ENCODE measurements at places on chromosomes 12 and 14.

DNA sequence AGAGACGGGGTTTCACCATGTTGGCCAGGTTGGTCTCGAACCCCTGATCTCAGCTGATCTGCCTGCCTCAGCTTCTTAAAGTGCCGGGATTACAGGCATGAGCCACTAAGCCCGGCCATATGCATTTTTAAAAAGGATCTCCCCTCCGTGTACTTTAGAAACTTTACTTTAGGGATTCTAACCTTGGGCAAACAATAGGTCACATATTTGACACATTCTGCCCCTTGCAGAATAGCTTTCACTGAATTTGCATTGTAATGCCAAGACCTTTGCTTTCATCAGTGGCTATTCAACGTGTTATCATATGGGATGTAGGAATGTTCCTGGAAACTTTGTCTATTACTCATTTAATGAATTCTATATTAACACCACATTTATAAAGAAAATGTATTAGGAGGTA is 11.4 kb upstream of the ANKS1B start:
- no peak for DNase-seq
- H3K4me1 ChIP-seq, result no peaks in the 10 kb centered on the region
- H3K4me3 ChIP-seq, result no peak overlapping the region
- H3K27ac ChIP-seq, result no peak overlapping the region
- H3K36me3 ChIP-seq, result no peaks in the 10 kb centered on the region

- DNase-seq, result no peak
- peaks cover 3% of the 10 kb centered on the region for H3K4me1 ChIP-seq
- H3K36me3 ChIP-seq, result peaks cover 4% of the 10 kb centered on the region
- no peak overlapping the region for H3K27ac ChIP-seq
Measured at GRCh38 chr12:106840243-106840642, 65.8 kb downstream of the RIC8B start.

- no peak overlapping the region for H3K4me3 ChIP-seq
- H3K36me3 ChIP-seq, result no peaks in the 10 kb centered on the region
- peak; percentile 73 for DNase-seq
- no peaks in the 10 kb centered on the region for H3K27me3 ChIP-seq
- no peak overlapping the region for H3K27ac ChIP-seq
Measured at GRCh38 chr14:48738186-48738925, 847.8 kb downstream of the RPS29 start.

- H3K36me3 ChIP-seq, result no peaks in the 10 kb centered on the region
- no peaks in the 10 kb centered on the region for H3K4me1 ChIP-seq
- H3K4me3 ChIP-seq, result no peak overlapping the region
- H3K27ac ChIP-seq, result no peak overlapping the region
- no peak for DNase-seq
Measured at GRCh38 chr14:58620011-58620410, 17.8 kb upstream of the DACT1 start.

DNA sequence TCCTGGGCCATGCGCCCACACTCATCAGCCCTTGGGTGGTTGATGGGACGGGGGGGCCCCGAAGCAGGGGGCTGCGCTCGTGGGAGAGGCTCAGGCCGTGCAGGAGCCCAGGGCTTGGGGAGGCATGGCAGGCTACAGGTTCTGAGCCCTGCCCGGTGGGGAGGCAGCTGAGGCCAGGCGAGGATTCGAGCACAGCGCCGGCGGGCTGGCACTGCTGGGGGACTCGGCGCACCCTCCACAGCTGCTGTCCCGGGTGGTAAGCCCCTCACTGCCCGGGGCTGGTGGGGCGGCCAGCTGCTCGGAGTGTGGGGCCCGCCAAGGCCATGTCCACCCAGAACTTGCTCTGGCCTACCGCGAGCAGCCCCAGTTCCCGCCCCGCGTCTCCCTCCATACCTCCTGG is 295.8 kb upstream of the SEL1L start:
- no peak overlapping the region for H3K4me3 ChIP-seq
- no peak overlapping the region for H3K27ac ChIP-seq
- DNase-seq, result no peak
- no peaks in the 10 kb centered on the region for H3K27me3 ChIP-seq
- no peaks in the 10 kb centered on the region for H3K36me3 ChIP-seq

DNA sequence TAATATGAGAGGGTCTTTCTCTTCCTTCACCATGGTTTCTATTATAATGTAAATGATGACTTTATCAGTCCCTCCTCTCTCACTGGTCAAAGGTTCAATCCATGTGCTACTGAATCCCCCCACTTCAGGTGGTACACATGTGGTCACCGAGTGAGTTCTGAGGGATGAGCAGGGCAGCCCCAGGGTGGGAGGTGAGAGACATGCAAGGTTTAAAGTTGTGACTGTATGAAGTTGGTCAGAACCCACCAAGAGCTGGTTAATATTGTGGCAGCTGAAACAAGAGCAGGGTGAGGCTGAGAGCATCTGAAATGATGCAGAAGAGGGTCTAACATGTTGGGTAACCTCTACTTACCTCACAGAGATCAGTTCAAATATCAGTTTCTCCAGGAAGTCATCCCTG is 444.7 kb upstream of the FBXO33 start:
- DNase-seq, result no peak
- no peaks in the 10 kb centered on the region for H3K36me3 ChIP-seq
- H3K27me3 ChIP-seq, result no peaks in the 10 kb centered on the region
- H3K27ac ChIP-seq, result no peak overlapping the region
- H3K4me1 ChIP-seq, result no peaks in the 10 kb centered on the region
- no peak overlapping the region for H3K4me3 ChIP-seq

DNA sequence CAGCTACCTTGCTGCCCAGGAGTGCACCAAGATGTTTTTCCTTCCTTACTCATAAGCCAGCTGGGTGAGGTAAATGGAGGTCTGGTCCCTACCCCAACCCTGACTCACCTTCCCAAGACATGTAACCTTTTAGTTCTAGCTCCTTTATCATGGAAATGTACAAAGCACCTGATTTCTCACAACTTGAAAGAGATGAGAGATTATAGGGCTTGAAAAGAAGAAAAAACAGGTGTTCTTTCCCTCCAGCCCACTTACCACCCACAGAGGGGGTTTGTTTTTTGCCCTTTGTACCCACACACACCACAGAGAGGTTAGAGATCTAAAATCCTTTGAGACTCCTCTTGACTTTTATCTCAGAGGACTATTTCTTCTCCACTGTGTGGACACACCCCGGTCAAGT is 21.1 kb downstream of the PLXNC1 start:
- H3K4me1 ChIP-seq, result no peaks in the 10 kb centered on the region
- H3K4me3 ChIP-seq, result no peak overlapping the region
- H3K36me3 ChIP-seq, result peaks cover 3% of the 10 kb centered on the region

DNA sequence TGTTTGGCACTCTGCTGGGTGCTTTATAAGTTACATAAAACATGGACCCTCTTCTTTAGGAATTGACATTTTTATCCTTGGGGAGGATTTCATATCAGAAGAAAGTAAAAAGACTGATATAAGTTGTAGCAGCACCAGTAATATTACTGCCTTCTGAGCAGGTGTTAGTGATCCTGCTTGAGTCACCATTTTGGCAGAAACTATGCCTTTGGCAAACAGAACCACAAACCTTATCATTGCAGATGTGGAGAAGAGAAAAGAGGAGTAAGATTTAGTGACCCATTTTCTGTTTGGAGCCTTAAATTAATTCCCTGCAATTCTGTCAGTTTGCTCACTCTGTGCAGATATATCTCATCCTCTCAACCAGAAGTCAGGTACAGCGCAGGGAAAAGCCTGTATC is 23.0 kb downstream of the ZNF410 start:
- no peak overlapping the region for H3K4me3 ChIP-seq
- H3K27me3 ChIP-seq, result no peaks in the 10 kb centered on the region
- H3K27ac ChIP-seq, result no peak overlapping the region
- DNase-seq, result no peak
- H3K4me1 ChIP-seq, result no peaks in the 10 kb centered on the region

DNA sequence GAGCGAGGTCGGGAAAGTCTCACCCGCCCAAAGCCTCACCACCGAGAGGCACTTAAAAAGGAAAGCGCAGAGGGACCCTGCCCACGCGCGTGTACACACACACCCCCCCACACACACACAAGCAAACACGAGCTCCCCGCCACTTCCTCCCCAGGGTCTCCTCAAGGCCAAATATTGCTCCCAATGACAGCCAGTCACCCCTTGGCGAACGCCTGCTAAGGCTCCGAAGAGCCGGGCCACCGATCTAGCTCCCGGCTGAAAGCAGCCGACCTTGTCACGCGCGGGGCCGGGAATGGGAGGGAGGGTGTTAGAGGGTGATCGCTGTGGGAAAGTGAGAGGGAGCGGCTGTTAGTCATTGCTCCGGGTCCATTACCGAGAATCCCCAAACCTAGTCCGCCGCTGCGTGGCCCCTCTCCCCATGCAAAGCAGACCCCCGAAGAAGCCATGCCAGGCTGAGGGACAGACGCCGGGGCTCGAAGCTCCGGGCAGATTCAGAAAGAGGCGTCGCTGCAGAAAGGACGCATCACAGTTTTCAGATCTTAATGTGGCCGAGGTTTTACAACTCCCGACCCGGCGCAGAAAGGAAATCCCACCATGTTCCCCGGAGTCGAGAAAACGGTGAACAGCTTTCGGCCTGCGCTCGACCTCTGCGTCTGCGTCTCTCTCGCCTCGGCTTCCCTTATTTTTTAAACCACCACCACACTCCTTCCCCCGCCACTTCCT is 2.6 kb downstream of the BMP4 start:
- H3K36me3 ChIP-seq, result peaks cover 3% of the 10 kb centered on the region
- H3K4me1 ChIP-seq, result peaks cover 52% of the 10 kb centered on the region
- no peak for DNase-seq
- H3K4me3 ChIP-seq, result peak overlapping the region; percentile 58

- DNase-seq, result peak; percentile 62
- no peak overlapping the region for H3K4me3 ChIP-seq
- H3K36me3 ChIP-seq, result no peaks in the 10 kb centered on the region
- no peaks in the 10 kb centered on the region for H3K4me1 ChIP-seq
- H3K27me3 ChIP-seq, result no peaks in the 10 kb centered on the region
- peak overlapping the region; percentile 73 for H3K27ac ChIP-seq
Measured at GRCh38 chr12:80186727-80187217, 87.4 kb downstream of the OTOGL start.

- no peaks in the 10 kb centered on the region for H3K27me3 ChIP-seq
- no peak overlapping the region for H3K4me3 ChIP-seq
- DNase-seq, result no peak
- H3K27ac ChIP-seq, result no peak overlapping the region
- peaks cover 74% of the 10 kb centered on the region for H3K4me1 ChIP-seq
Measured at GRCh38 chr14:101072945-101073597, 169.5 kb upstream of the RTL1 start.
